ENCODE measurements at places on chromosomes 1 and 21.

DNA sequence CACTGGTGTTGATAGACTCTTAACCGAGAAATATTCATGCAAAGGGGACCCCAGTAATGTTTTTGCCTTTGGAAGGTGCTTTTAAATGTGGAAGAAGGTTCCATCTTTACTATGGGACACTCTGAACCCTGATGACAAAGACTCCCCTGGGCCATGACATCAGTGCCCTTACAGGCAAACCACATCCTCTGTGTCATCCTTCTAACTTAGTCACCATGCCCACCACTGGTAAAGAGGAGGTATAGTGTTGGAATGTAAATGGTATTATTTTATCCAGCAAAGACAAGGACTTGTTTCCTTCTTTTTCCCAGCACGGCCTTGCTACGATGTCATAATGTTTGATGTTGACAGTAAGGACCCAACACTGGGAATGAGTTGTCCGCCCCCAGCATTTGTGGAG lies 12.6 kb downstream of the METTL13 start:
- peak; percentile 73 for DNase-seq

- DNase-seq, result no peak
Measured at GRCh38 chr21:28639737-28640136, 352.9 kb downstream of the LTN1 start.

DNA sequence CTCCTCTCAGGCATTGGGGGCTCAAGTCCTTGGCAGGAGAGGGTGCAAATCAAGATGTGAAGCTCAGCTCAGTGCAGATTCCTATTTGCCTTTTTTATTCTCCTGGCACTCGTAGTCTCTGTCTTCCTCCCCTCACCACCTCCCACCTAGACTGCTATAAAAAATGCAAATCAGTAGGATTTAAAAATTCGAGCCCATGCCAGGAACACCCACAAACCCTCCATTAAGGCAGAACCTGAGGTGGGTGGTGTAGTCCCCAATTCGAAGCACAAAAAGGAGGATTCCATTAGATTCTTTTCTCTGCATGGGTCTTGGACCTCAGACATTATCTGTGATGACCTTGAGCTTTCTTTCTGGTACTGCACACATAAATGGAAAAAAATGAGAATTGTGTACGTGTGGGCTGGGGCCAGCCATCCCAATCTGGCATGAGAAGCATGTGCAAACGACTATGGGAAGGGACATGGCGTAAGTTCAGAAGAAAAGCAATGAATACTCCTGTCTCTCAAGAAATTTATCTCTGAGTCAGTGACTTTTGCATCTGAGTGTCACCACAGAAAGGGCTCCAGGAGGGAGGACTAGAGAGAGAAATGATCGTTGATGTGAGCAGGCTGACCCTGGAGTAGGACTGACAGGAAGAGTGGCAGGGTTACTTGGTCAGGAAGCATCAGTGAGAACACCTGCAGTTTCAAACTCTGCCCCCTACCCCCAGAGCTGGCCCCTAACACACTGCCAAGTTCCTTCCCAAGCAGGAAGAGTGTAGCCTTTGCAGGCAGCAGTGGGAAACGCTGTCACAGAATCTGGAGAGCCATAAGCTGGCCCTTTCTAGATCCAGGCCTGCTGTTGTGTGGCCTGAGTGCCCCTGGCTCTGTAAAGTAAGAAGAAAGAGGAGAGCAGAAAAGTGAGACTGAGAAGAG lies 1.7 kb downstream of the INKA2 start:
- DNase-seq, result no peak

DNA sequence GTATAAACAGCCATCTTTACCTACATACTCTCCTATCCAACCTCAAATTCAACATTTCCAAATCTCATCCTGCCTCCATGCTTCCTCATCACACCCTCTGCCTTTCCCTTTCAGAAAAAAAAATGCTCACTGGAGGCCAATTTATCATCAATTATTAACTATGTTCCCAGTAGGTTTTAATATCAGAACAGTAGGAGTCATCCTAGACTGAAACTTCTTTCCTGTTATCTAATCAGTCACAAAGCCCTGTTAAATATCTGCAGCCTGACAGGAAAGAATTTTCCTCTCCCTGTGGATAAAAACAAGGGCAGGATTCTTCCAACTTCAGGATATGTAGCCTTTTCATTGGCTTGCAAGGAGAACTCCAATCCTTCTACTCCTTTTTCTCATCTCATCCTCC lies 28.4 kb downstream of the EGLN1 start:
- no peak for DNase-seq
